Fibroblast of lung (primary cell): ENCODE measurements at places on chromosomes 6 and 20. TPM values are rescaled to one million over a fixed set of nuclear protein-coding genes. Genes with fewer than 3 reads are reported as not detected.

SRMS gene
- not detected in 2 replicates for total RNA-seq

CMTR1 gene
- 42.6 and 44.8 TPM in 2 replicates for total RNA-seq

GHRH gene
- not detected in 2 replicates for total RNA-seq

MYH7B gene
- total RNA-seq: 0.26 and 0.33 TPM in 2 replicates

OR12D3 gene
- not detected in 2 replicates for total RNA-seq

RPS6KA2 gene
- total RNA-seq: 109 and 116 TPM in 2 replicates

HLA-G gene
- not detected in 2 replicates for total RNA-seq

ADGRB3 gene
- total RNA-seq: 0.33 and 0.77 TPM in 2 replicates

TBPL1 gene
- total RNA-seq: 15.4 and 18.8 TPM in 2 replicates

ARID1B gene
- total RNA-seq: 29.3 and 41.9 TPM in 2 replicates

FITM2 gene
- total RNA-seq: 5.1 and 8.6 TPM in 2 replicates

LAMA2 gene
- total RNA-seq: 57.8 and 67.5 TPM in 2 replicates

CHRNA4 gene
- not detected in 2 replicates for total RNA-seq

GRCh38 chr6:40806256-40806864, 219.2 kb upstream of the LRFN2 start:
- no peak for DNase-seq

GRCh38 chr6:113406048-113406695, 451.0 kb upstream of the MARCKS start:
- peak; percentile 24 for DNase-seq

DNA sequence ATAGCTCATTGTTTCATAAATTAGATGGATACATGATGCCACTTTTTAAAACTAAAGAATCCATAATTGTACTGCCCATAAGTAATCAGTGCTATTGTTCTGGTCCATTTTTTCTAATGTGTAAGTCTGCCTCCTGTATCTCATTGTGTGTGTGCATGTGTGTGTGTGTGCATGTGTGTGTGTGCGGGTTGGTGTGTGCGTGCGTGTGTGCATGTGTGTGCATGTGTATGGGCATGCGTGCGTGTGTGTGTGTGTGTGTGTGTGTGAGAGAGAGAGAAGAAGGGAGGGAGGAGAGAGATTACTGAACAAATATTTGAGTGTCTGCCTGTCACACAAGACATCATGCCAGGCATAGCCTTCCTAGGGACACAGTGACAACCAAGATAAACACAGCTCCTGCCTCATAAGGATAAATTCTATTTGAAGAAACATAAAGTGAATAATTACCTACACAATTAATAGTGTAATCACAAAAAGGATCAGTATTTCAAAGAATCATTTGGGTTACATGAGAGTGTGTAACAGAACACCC, 33.2 kb upstream of the RPS6KA2 start:
- DNase-seq: no peak

DNA sequence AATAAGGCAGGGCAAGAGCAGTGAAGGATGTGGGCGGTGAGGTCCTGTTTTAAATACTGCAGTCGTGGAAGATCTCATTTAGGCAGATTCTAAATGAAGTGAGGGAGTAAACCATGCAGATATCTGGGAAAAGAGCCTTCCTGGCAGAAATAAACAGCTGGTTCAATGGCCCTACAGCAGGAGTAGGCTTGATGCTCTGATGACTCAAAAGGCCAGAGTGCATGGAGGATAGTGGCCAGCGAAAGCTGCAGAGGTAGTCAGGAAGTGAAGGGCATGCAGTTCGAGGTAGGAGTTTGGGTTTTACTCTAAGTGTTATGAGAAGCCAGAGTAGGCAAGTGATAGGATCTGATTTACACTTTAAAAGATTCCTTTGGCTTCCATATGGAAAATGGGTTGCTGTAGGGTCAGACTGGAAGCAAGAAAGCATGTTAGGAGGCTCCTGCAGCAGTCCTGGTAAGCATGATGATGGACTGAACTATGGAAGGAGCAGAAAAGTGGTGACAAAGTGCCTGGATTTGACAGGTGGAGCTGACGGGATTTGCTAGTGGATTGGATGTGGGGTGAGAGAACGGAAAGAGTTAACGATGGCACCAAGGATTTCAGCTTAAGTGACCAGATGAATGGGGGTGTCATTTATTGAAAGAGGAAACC, 150.0 kb downstream of the GJA10 start:
- DNase-seq: no peak

DNA sequence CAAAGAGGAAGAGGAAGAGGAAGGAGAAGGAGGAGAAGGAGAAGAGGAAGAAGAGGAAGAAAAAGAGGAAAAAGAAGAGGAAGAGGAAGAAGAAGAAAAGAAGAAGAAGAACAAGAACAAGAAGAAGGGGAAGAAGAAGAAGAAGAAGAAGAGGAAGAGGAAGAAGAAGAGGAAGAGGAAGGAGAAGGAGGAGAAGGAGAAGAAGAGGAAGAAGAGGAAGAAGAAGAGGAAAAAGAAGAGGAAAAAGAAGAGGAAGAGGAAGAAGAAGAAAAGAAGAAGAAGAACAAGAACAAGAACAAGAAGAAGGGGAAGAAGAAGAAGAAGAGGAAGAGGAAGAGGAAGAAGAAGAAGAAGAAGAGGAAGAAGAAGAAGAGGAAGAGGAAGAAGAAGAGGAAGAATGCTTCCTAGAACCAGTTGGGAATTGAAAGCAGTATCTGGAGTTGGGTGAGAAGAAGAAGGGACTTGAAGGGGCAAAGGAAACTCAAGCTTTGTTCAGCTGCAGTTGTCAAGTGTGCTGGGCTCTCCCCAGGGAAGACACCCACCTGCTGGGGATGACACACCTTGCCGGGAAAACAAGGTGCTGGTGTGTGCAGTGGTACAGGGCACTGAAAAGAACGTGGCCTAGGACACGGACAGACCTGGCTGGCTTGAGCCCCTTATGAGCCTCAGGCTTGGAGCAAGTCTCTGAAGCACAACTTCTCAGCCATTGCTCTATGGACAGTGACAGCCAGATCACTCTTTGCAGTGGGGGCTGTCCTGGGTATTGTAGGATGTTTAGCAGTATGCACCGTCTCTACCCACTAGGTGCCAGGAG, 30.1 kb upstream of the ARFGEF2 start:
- no peak for DNase-seq

- no peak for DNase-seq
These were observed 16.4 kb downstream of the CHRNA4 start for GRCh38 chr20:63344616-63345327.

DNA sequence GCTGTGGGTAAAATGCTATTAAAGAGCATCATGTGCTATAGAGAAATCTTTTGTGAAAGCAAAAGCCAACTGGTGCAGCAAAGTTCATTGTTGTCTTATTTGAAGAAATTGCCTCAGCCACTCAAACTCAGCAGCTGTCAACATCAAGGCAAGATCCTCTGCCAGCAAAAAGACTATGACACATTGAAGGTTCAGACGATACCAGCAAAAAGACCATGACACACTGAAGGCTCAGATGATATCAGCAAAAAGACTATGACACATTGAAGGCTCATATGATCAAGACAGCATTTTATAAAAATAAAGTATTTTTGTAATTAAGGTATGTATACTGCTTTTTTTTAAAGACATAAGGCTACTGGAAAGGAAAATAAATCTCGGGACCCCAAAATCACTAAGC, 118.4 kb upstream of the RUNX2 start:
- DNase-seq: no peak

GRCh38 chr6:46098678-46099077, 31.1 kb upstream of the ENPP4 start:
- no peak for DNase-seq

GRCh38 chr6:31879901-31880300, 1.1 kb upstream of the SLC44A4 start:
- DNase-seq: no peak

DNA sequence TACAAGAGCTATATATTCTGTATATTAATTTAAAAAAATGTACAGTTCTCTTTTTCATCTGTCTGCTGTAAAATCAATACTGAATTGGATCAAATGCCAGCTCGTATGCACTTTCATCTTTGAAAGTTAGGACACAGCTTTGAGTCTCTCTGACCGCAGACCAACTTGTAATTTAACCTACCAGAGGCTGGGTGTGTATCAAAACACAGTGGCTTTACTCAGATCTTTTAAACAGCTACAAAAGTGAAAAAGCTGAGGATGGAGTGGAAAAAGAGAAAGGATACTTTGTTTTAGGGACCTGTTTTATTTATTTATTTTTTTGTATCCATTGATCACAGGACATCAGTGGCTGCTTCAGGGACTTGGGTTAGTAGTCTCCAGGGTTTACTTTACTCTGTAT, 44.1 kb downstream of the KIAA0408 start:
- no peak for DNase-seq

- peak; percentile 92 for DNase-seq
These were observed 311.2 kb downstream of the NRN1 start for GRCh38 chr6:5695260-5696245.

DNA sequence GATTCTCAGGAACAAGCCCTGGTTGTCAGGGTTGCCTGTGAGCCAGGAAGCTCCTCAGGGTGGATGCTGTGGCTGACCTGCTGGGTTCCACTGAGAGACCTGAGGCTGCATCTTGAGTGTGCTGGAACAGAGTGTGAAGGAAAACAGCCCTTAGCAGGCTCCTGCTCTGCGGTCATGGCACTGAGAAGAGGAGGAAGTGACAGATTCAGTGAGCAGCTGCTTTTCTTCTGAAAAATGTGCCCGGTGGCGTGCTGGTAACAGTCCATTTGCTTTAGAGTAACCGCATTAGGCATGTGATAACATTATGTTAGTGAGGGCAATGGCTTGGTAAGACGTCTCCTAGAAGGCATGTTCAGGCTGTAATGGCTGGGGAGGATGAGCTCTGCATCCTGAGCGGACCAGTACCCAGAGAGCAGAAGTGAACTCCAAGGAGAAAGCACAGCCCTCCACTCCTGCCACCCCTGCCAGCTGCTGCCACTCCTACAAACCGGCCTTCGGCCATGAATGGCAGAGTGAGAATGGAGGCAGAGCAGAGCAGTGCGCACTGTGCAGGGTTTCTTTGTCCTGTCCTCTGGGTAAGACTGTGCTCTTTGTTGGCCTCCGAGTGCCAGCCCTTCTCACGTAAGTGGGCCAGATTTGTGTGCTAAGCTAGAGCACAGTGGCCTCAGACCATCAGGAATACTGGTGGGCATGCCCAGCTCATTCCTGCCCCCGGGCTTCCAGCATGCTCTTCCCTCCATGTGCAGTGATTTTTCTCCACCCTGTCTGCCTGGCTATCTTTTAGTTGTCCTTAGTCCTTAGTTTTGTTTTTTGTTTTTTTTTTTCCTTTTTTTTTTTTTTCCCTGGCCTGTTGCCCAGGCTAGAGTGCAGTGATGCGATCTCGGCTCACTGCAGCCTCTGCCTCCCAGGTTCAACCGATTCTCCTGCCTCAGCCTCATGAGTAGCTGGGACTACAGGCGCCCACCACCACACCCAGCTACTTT, 98.1 kb upstream of the VSTM2L start:
- no peak for DNase-seq

- no peak for DNase-seq
These were observed 13.3 kb upstream of the IL20RA start for GRCh38 chr6:137058037-137058436.

GRCh38 chr6:136103763-136104311, 146.3 kb downstream of the MTFR2 start:
- no peak for DNase-seq

DNA sequence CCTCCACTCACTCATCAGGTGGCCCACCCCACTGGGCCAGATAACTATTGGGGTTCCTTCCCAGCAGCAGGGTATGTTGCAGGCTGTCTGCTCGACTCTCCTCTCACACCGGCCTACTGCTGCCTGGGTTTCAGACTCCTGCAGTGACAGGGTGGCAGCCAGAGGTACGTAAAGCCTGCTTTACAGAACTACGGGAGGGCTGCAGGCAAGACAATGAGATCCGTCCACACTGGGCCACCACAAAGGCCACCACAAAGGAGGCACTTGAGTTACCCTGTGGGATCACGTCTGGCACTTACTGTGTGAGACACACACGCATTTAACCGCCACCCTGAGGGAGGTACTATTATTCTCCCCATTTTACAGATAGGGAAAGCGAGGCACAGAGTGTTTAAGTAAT, 78.5 kb downstream of the NFATC2 start:
- DNase-seq: no peak

GRCh38 chr6:1285556-1285955, 26.3 kb upstream of the FOXQ1 start:
- DNase-seq: peak; percentile 54
